Stimulated activated CD8-positive, alpha-beta memory T cell treated with anti-CD3 and anti-CD28 coated beads, Interleukin-7, amount 100 ng/mL, for 1 hour (primary cell): ENCODE measurements at places on chromosomes 5 and 9.

DNA sequence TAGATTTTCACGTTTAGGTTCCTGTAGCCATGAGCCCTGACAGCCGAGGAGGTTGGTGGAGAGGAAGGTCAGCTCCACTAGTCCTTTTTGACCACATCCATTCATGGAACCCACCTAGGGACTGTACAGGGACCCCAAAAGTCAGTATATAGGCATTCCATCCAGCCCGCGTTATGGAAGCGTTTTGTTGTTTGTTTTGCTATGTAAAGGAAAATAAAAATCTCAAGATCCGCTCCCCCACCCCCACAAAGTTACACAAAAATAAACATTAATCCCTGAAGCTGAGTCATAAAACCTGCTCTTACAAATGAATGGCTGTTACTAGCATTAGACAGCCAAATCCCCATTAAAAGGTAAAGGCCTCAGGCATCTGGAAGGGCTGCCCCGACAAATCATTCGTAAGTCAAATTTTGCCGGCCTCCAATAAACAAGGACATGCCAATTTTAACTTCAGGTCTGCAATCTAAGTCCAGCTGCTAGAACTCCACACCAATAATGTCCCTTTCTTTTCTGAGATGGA lies 292.9 kb downstream of the MED10 start:
- DNase-seq = no peak

DNA sequence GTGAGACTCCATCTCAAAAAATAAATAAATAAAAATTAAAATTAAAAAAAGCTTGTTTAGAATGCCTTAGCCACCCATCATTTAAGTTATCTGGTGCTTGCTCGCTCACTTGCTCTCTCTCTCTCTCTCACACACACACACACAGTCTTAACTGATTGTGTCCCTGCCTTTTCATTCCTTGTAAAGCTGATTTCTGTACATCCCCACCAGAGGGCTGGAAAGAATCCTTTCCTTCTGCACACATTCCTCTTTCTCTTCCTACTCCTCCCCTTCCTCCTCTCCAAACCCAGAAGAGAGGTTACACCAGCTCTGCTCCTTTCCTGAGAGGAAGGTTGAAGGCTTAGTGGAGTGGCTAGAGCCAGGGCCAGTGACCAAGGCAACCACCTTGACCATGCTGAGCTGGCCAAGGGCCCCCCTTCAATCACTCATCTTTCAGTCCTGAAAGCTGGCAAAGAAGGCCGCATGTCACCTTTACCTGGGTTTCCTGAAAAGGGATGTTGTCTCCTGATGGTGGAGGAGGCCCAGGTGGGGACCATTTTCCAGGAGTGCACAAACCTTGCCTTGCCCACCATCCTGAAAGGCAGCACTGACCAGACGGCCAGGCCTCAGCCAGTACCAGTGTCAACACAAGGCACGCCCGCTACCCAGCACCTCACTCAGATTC lies 25.6 kb downstream of the STK10 start:
- no peak for DNase-seq

DNA sequence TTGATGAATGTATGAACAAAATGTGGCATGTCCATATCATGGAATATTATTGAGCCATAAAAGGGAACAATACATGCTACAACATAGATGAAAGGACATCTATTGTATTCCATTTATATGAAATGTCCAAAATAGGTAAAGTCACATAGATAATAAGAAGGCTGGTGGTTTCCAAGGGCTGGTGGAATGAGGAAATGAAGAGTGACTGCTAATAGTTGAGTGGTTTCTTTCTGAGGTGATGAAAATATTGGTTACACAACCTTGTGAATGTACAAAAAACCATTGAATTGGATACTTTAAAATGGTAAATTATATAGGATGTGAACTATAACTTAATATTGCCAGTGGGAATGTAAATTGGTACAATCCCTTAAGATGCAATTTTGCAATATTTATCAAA lies 5.2 kb downstream of the ARSB start:
- DNase-seq = no peak

DNA sequence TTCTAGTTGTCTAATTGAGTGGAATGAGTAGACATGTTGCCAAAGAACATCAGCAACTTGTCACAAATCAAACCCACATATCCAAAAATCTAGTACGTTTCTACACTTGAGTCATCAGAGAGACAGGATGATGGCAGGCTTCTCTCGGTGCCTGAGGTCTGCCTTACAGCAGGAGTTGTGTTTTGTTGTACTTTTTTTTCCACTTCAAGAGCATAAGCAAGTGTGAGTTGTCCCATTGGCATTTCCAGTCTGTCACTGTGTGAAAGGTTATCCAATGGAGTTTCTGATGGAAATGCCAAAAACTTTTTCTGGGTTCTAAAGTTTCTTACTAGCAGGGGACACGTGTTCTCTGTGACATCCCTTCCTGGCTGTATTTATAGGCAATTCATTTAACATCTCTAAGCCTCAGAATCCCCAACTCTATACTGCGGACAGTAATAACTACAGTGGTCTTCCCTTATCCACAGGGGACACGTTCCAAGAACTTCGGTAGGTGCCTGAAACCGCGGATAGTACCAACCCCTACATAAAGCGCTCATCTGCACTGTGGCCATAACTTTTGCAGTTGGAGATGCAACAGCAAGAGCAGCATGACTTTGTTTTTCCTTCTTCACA lies 246.5 kb downstream of the SYK start:
- no peak for DNase-seq

- no peak for DNase-seq
These were observed 36.7 kb upstream of the KCNIP1 start for GRCh38 chr5:170466988-170467707.

- no peak for DNase-seq
These were observed 48.8 kb upstream of the CD180 start for GRCh38 chr5:67245259-67245846.

DNA sequence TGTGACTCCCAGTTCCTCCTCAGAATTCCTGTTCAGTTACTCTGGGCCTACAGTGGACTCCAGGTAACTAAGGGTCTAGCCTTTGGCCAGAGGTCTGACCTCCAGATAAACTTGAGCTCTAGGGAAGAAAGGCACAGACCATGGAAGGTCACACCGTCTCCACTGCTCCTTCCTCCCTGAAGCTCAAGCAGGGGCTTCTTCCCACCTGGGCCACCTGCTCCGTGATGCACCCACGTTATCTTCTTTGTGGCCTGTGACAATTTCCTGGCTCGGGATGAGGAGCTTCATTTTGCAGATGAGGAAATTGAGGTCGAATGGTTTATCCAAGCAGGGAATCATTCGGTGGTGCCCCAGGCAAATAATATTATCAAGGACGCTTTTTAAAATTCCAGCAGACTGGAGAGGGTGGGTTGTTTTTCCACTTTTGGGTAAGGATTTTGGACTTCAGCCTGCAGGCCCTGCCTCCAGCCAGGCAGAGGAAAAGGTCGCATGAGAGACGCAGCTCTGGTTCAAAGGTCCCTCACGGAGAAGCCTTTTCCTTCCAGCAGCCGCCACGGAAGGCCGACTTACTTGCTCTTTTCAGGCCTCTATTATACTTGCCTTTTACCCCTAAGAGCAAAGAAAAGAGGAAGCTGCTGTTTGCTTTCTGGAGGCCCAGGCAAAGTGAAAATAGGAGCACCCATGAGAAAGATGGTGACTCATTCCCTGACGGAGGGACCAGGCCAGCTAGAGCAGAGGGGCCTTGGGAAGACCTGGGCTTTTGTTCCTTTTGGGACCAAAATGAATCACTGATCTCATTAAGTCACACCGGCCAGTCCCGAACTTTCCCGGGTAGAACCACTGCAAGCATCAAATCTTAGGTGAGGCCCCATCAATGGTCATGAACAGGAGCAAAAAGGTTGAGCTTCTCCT lies 22.8 kb upstream of the DUSP1 start:
- no peak for DNase-seq

DNA sequence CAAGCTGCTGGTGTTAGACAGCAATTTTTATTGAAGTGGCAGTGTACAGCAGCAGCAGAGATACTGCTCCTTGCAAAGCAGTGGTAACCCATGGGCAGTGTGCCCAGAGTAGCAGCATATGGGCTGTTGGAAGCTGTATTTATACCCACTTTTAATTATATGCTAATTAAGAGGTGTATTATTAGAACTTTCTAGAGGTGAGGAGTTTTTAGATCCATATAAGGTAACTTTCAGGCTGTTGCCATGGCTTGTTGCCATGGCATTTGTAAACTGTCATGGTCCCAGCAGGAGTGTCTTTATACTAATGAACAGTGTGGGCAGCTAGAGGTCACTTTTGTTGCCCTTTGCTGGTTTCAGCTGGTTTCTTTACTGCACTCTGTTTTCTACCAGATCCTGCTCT lies 3.7 kb upstream of the PJA2 start:
- no peak for DNase-seq

DNA sequence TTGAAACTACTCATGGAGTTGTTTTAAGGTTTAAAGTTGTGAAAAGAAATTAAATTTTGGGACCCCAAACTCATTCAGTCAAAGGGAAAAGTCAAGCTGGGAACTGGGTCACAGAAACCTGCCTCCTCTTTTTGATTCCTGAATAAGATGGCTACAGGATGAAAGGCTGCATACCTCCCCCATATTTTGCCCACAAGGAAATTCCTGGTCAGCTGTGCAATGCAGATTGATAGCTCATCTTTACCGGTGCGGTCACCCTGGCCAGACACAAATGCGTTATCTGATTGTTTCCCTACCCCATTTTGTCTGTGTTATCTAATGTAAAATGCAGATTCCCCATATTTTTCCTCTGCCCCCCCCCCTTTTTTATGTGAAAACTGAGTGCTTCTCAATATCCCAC lies 1.3 kb downstream of the HAVCR2 start:
- no peak for DNase-seq

DNA sequence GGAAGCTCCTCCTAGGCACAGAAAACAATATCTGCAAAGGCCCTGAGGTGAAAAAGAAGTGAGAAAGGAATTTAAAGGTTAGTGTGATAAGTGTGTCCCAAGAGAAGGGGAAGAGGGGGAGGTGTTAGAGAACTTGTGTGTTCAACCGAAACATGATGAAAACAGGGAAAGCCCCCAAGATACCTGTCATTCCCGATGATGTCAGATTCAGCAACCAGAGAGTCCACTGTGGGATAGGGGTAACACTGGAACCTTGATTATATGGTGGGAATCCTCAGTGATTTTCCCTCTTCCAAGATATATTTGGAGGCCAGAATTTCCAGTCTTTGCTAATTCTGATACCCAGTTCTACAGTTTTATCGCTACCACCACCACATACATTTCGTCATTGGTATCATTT lies 15.5 kb upstream of the BNC2 start:
- no peak for DNase-seq

DNA sequence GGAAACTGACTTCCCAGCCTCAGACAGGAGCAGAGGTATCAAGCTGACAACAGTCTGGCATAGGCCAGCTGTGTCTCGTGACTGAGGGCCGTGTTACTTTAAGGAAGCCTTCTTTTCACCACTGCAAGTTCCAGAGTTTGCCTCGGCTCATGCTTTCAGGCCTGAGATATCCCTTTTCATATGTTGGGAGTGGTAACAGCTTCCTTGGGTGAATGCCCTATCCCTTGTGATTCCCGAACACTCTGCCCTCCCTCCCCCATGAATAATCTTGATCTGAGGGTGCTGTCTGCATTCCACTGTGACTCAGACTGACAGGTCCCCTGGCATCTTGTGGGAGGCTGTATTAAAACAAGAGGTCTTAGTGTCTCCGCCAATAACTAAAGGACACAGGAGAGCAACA lies 49.7 kb upstream of the ARL15 start:
- no peak for DNase-seq

DNA sequence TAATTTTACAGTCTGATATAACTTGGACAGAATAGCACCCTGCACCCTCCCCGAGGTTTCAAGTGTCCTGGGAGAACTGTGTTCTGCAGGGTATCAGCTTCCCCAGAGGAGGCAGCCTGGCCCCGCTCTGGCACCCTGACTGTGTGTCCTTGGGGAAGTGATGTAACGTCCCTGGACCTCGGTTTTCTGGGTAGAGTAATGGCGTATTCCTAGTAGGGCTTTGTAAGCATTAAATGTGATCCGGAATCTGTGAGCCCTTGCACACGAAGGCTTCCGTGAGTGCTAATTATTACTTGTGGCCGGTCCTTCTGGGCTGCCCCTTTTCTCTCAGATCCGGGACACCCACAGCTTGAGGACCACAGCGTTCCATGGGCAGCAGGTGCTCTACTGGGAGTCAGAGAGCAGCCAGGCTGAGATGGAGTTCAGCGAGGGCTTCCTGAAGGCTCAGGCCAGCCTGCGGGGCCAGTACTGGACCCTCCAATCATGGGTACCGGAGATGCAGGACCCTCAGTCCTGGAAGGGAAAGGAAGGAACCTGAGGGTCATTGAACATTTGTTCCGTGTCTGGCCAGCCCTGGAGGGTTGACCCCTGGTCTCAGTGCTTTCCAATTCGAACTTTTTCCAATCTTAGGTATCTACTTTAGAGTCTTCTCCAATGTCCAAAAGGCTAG lies 1.0 kb upstream of the CACFD1 start:
- DNase-seq = no peak

- DNase-seq = no peak
These were observed 34.0 kb downstream of the RASGEF1C start for GRCh38 chr5:180175015-180175431.

DNA sequence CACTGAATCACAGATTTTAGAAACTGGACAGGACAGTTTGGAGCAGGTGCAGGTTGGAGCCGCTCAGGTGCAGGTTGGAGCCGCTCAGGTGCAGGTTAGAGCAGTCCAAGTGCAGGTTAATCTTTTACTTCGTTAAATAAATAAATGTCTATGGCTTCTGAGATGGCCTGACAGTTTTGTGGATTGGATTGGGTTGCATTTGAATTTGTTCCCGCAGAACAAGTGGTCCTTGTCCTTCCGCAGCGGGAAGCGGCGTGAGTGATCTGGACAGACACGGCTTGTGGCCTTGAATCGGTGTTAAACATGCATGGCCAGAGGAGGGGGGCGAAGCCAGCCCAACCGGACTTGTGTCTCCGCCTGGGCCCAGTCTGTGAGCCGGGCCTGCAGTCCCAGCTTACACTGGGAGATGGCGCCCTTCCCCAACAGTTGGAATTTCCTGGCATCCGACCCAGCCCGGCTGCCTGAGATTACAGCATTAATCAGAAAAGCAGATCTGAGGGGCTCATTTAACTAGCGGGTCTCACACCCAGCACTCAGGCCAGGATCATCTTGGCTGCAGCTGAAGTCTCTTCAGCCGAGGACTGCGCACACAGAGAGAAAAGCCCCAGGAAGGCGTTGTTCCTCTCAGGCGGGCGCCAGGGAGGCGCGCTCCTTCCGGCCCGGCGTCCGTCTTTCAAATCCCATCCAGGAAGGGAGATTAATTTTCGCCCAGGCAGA lies 1.5 kb upstream of the OLFM1 start:
- no peak for DNase-seq

DNA sequence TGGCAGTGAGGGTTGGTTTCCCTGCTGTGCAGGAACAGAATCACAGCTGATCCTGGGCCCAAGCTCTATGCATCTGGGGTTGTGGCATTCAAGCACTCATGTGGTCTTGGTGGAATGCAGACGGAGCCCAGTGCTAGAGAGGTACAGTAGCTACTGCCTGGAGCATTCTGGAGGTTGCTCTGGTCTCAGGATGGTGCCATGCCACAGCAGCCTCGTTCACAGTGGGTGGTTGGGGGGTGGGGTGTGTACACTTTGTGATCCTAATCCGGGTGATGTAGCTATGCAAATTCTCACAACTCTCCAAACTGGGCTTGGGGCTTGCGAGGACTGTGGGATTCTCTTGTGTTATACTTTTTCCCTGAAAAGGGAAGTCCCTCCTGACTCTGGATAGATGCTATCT lies 45.2 kb downstream of the FGD3 start:
- DNase-seq = no peak
